ENCODE measurements at places on chromosomes 7 and 10.
A peak's percentile ranks its signal among the peaks of the same experiment; 100 is the strongest.

GRCh38 chr10:91887272-91888076 is 21.8 kb downstream of the FGFBP3 start:
- DNase-seq, result peak; percentile 43

- peak; percentile 77 for DNase-seq
Observed at GRCh38 chr7:22488643-22489462, 11.1 kb downstream of the STEAP1B start.

- no peak for DNase-seq
Observed at GRCh38 chr10:100014071-100014762, 4.5 kb upstream of the DNMBP start.

- DNase-seq, result no peak
Observed at GRCh38 chr10:21926949-21927348, 76.6 kb downstream of the DNAJC1 start.

DNA sequence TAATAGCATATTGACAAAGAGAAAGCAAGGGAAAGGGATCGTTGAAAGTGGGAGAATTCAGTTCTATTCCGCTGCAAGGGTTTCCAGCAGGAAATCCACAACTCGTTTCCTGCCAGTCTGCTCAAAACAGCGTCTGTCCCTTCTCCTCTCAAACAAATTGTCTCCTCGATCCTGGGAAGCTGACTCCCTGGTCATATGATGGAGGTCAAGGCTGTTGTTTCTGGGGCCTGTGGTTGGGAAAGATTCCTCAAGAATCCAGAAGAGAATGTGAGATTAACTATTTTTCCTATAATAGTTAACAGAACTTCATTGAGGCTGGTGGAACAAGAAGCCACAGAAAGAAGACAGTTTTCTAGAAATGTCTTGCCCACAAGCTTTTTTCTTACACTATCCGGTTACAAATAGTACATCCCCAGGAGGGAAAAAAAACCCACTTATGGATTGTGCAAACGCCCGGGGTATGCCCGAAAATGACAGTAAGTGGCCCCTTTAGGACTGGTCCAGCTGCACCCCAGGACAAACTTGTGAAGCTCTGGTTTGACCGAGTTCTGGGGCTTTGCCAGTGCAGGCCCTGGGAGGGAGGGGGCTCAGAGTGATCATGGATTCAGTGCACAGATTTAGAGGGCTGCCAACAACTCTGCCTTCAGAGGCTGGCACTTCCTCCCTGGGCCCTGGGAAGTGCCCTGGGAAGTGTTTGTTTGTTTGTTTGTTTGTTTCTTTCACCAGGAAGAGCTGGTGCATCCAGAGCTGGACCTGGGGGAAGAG is 49.4 kb upstream of the CTBP2 start:
- DNase-seq, result no peak

- peak; percentile 93 for DNase-seq
Observed at GRCh38 chr7:24052572-24053260, 231.3 kb upstream of the NPY start.

GRCh38 chr7:131194070-131194865 is 133.4 kb upstream of the MKLN1 start:
- DNase-seq, result no peak

DNA sequence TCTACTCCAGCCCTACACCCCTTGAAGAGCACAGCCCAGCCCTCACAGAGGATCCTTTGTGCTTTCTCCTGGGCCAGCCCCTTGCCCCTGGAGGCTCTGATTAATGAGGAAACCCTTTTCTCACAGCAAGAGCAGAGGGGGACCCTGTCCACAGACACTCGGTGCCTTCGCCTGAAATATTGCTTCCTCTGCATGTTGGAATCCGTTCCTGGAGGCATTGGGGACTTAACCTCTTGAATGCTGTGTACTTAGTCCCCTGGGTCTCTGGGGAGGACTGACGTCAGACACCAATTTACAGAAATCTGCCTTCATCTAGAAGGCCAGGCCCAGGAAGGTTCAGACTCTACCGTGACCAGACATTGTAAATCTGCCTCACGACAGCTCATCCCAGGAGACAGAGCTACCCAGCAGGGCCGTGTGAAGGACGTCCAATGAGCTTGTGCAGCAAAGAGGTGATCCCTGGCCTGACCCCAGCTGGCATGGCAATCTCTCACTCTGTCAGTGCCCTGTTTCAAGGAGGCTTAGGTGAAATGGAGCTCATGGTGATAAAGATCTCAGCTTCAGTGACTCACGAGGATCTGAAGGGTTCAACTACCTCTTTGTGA is 8.1 kb upstream of the TMEM72 start:
- DNase-seq, result no peak

- DNase-seq, result no peak
Observed at GRCh38 chr10:47331491-47331890, 9.2 kb downstream of the GDF2 start.

DNA sequence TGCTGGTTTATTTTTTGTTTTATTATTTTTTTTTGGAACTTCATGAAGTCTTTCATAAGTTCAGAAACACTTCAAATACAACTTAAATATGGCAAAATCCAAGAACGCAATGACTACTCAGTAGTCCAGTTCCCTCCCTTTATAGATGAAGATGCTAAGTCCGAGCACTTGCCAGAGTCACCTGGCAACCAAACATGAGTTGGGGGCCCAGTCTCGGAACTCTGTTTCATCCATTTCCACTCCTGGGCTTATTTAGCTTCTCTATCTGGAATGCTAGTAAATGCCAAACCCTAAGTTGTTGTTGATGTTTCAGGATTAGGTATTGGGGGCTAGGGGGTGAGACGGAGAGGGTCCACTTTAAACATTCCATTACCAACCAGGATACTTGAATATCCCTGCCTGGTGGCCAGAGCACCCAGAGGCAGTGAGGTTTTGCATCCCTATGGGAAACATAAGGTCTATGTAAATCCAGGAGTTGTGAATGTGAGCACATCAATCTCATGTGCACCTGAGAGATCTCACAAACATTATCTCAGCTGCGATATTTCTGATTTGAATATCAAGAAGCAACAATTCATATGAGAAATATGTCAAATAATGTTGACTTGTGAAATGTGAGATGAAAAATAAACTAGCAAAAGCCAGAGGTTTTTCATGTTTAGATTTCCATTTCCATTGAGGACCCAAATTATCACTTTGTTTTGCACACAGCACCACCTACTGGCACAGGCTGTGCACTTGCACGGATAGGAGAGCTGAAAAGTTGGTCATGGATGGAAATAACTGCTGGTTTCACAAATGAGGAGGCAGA is 129.3 kb downstream of the PKD1L1 start:
- DNase-seq, result peak; percentile 64

DNA sequence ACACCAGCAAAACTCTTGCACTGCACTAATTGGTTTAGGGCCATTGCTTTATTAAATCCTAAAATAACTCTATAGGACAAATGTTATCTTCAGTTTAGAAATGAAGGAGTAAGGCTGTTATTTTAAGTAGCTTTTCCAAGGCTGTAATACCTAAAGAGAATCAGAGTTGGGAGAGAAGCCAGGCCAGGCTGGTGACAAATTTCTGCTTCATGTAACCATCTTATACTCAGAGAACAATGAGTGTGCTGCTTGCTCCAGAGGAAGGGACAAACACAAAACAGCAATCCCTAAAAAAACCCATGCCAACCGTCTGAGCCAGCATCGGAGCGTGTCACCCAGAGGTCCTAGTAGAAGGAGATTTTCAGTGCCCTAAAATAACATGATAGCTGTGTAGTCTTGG is 49.7 kb upstream of the TARP start:
- no peak for DNase-seq

GRCh38 chr10:81348003-81348402 is 527.0 kb upstream of the NRG3 start:
- no peak for DNase-seq

DNA sequence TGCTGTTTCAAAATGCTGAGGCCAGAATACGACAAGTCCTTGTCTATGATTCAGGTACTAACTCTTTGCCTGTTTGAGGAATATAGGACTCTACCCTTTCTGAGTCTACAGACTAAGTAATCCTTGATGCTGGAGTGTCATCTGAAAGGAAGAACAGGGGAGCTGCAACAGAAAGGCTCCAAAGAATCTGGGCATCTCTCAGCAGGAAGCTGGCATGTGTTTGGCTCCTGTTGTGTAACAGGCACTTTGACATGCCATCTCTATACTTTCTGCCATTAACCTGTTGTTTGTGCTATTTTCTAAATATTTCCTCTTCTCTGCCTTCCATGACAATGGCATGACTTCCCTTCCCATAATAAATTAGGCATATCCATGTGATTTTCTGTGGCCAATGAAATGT is 409.5 kb downstream of the ADRA2A start:
- no peak for DNase-seq

DNA sequence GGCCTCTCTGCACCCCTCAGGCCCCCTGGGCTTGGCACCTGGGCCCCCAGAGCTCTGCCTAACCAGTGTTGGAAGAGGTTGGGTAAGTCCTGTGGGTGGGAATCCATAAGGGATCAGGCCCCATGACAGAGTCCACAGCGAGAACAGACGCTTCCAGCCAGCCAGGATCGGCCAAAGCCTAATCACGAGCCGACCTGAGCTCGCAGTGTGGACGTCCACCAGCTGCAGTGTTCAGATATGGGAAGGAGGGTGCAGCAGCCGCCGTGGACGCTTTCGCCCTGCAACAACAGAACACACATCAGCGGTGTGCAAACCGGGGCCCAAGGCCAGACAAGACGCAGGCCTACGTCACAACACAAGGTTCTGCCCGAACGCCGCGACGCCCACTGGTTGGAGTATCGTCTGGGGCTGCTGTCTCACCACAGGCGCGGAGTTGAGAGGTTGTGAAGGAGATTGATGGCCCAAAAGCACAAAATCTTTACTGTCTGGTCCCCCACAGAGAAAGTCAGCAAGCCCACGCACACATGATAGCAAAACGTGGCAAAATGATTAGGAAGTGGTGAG is 102.1 kb downstream of the FOXL3 start:
- DNase-seq, result no peak

GRCh38 chr10:100889546-100889945 is 23.2 kb upstream of the SLF2 start:
- no peak for DNase-seq
